Daoy (cell line): ENCODE measurements at places on chromosomes 1 and 21. TPM values are rescaled to one million over a fixed set of nuclear protein-coding genes. Genes with fewer than 3 reads are reported as not detected.
A peak's percentile ranks its signal among the peaks of the same experiment; 100 is the strongest.

Gene ANXA9
- total RNA-seq, result 0.24 TPM in 1 of 2 replicates, not detected in the other

Gene SLAMF8
- 0.18 and 0.63 TPM in 2 replicates for total RNA-seq

Gene SLC1A7
- total RNA-seq, result not detected in 2 replicates

DNA sequence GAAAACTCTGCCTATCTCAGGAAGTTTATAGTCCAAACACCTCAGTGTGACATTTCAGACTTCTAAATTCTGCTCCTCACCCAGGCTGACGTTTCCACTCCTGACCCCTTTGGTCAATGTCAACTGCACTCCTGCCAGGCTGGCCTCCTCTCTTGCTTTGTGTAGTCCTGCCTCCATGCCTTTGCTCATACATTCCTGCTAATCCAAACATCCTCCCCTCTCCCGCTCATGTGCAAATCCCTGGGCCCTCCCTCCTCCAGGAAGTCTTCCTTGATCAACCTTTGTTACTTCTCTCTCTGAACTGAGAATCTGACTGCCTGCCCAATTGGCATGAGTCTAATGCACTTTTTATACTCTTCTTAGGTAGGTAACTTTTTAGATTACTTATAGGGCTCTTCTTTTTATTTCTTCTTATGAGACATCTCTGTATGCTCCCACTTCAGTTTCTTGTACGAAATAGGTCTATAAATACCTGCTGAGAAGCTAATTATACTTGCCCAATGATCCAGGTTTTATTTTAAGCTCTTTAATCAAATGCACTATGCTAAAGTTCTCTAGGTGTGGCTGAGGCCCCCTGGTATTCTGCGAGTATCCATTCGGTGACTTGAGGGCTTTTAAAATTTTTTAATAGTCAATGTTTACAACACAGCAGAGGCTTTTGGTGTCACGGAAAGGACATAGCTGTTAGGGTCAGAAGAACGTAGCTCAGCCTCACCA, 128.1 kb downstream of the PLXNA2 start:
- DNase-seq, result no peak

DNA sequence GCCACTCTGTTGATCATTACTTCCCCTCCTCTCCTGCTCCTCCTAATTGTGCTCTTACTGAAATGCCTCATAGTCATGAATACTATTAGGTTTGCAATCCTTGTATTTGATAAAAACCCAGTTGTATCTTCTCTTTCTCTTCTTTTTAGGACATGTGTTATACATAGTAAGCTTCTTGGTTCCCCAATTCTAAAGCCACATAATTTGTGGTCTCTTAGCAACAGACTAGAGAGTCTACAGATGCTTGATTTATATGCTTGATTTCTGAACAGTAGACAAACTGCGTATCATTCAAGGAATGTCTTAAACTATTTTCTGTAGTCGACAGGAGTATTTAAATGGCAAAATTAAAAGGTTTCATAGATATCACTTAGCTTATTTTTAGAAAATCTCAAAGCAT, 1598.9 kb downstream of the PLA2G4A start:
- DNase-seq, result no peak

DNA sequence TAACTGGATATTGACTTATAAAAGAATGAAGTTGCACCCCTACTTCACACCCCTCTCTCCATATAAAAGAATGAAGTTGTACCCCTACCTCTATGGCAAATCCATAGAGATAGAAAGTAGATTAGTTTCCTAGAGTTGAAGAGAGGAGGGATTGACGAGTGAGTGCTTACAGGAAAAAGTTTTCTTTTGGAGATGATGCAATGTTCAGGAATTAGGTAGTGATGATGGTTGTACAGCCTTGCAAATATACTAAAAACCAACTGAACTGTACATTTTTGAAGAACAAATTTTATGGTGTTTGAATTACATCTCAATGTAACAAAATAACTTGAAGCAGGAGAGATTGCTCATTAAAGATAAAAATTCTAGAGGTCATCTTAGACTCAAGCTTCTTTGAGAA, 272.9 kb downstream of the GPR52 start:
- no peak for DNase-seq

GRCh38 chr1:8133657-8134430, 107.7 kb upstream of the ERRFI1 start:
- DNase-seq, result peak; percentile 95
